ENCODE measurements at places on chromosomes 1 and 21.

- DNase-seq, result no peak
Observed at GRCh38 chr1:232876506-232877364, 71.5 kb downstream of the MAP10 start.

GRCh38 chr21:15098181-15098580 lies 33.4 kb upstream of the NRIP1 start:
- no peak for DNase-seq

GRCh38 chr1:227004796-227005195 lies 64.7 kb downstream of the COQ8A start:
- no peak for DNase-seq

DNA sequence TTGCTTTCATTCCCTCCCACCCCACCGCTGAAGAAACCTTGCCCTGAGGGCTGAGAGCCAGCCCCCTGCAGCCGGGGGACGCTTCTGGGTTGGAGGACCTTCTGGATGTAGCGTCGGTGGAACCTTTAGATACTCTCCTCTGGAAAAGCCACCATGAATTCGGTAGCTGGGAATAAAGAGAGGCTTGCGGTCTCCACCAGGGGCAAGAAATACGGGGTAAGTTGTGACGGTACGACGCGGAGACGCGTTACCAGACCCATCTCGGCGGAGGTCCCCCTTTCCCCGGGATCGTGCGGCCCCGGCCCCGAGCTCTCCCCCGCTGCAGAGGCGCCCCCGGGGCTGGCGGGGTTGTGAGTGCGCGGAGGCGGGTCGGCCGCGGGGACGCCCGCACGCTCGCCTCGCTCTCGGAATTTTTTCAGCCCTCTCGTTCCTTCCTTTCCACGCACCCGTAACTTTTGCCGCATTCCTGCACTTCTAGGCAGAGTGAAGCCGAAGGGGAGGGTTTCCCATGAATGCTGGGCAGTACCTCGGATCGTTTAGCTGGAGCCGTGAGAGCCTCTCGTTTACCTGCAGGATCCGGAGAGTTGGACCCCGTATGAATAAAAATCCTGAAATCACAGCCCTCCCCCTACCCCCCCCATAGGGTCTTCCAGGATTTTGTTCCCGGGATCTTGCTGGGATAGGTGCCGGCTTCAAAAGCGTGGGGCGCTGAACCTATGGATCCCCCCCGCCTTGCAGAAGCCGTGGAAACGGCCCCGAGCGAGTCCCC lies 671 bp downstream of the KIF26B start:
- no peak for DNase-seq

GRCh38 chr21:34112316-34113033 lies 39.1 kb downstream of the MRPS6 start:
- DNase-seq, result no peak

GRCh38 chr1:160407839-160408801 lies 7.8 kb downstream of the VANGL2 start:
- DNase-seq, result no peak

- DNase-seq, result no peak
Observed at GRCh38 chr1:241706967-241707366, 54.9 kb downstream of the WDR64 start.

DNA sequence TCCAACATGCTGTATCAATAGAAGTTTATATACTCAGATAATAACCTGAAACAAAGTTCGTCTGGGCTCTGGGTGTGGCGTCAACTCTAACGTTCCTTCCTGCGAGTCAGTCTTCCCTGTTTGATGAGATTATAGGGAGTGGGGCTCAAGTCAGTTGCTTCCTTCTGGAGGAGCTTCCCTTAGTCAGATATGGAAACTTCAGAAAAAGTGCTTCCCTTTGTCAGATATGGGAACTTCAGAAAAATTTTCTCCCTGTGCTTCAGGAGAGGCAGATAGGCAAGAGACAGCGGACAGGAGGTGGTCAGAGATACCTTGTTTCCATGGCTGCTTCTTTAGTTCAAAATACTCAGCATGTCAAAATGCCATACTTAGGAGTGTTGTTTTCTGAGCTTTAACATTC lies 51.1 kb upstream of the PRDX6 start:
- DNase-seq, result no peak

GRCh38 chr1:172826096-172826741 lies 167.3 kb downstream of the FASLG start:
- no peak for DNase-seq

DNA sequence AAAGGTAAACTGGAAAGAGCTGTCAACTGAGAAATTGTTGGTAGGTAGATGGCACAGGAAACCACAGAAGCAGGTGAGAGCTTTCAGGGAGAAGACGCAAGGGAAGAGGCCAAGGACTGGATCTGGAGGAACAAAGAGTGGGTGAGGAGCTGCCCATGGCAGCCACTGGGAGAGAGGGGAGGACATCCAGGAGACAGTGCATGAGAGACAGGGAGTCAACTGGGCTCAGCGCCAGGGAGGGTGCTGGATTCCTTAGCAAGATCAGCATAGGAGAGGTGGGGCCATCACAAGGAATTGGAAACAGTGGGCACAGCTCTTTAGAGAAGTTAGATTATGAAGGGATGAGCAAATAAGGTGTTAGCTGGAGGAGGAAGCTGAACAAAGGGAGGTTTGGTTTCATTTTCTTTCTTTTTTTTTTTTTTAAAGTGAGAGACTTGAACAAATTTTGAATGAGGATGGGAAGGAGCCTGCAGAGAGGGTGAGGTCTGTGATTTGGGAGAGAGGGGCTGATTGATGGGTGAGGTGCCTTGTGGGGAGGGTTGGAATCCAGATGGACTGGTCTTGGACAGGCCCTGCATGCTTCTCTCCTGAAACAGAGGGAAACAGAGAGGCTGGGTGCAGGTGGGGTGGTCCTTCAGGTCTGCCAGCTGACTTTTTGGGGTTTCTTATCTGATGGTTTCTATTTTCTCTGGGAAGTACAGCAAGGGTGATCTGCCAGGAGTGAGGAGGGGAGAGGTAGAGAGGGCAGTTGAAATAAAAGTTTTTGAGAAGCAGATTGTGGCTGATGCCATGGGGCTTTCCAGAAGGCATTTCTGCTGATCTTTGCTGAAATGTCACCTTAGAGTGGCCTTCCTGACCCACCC lies 5.4 kb downstream of the CYP4B1 start:
- DNase-seq, result no peak

- DNase-seq, result no peak
Observed at GRCh38 chr1:239840790-239841189, 250.9 kb upstream of the FMN2 start.

- no peak for DNase-seq
Observed at GRCh38 chr1:232423591-232423990, 206.3 kb downstream of the SIPA1L2 start.

GRCh38 chr1:54517496-54517895 lies 30.5 kb upstream of the ACOT11 start:
- no peak for DNase-seq

DNA sequence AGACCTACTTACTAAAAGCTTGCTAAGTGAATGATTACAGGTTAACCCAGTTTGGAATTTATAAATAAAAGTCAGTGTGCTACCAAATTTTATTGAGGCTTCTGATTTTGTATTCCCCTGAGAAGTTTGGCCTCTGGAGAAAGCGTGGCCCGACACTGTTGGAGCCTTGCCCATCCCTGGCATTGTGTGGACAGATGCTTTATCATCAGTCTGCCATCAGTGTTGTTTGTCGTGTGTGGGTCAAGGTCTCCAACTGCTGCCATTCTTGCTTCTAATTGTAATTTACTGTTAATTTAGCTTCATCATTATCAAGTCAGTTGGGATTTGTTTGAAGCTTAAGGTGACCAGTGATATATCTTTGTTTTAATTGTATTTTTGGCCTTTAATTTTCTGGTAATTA lies 62.0 kb upstream of the LPGAT1 start:
- DNase-seq, result no peak

- no peak for DNase-seq
Observed at GRCh38 chr1:182626527-182626926, 22.3 kb upstream of the RGS16 start.

DNA sequence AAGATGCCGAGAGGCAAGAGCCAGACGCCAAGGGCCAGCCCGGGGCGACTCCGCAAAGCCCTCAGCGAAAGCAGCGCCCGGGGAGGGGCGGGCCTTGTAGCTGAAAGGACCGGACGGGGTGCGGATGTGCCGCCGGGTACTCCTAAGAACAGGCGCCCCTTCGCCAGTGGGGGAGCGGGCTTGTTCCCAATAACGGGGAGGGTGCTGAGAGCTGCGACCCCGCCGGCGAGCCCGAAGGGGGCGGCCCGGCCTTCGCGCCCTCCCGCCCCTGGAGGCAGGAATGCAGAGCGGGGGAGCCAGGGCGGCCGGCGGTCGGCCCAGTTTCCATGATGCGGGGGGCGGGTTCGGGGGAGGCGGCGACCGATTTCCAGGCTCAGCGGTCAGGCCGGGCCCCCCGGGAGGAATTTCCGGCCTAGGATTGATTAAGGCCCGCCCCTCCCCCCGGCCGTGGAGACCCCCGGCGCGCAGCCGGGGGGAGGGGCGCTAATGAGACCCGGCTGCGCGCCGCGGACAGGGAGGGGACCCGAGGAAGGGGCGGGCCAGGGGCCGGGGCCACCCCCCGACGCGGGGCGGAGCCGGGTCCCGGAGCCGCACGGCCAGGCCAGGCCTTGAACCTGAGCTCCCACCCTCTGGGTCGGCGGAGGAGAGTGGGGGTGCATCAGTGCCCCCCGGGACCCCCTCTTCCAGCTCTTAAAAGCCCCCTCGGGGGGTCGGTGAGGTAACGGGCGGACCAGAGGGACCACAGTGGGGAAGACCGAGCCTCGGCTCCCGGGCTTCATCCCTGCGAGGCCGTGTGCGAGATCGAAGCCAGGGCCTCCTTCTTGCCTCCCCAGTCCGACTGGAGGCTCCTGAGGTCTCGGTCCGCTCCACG lies 898 bp upstream of the TMEM200B start:
- DNase-seq, result peak; percentile 69

- DNase-seq, result no peak
Observed at GRCh38 chr1:77465139-77465538, 183.3 kb downstream of the AK5 start.

DNA sequence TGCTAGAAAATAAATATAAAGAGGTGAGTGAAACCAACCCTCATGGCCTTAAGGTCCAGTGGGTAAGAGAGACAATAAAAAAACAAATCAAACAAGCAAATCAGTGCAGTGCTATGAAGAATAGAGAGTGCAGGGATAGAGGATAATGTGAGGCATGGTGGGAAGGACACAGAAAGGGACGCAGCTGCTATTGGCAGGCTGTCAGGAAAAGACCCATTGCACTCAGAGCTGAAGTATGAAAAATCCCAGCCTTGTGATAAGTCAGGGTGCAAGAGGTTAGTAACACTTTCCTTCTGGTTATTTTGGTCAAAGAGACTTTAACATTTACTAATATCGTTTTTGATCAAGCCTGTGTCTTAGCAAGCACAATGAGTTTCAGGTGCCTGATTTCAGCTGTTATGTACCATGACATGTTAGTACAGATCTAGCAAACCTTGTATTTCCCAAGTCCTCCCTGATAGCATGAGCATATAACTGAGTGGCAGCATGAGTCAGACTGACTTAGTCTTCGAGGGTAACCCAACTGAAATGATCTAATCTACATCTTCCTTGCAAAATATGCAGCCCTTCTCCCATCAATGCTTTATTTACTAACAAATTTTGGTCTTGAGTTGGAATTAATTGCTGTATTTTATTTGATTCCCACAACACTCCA lies 31.7 kb downstream of the CHML start:
- no peak for DNase-seq

- DNase-seq, result no peak
Observed at GRCh38 chr1:162182090-162182489, 112.6 kb downstream of the NOS1AP start.

GRCh38 chr1:159040893-159041724 lies 31.4 kb downstream of the IFI16 start:
- DNase-seq, result no peak

GRCh38 chr1:115183158-115183557 lies 93.9 kb upstream of the TSPAN2 start:
- DNase-seq, result no peak

GRCh38 chr21:41898998-41899397 lies 19.9 kb upstream of the PRDM15 start:
- no peak for DNase-seq

DNA sequence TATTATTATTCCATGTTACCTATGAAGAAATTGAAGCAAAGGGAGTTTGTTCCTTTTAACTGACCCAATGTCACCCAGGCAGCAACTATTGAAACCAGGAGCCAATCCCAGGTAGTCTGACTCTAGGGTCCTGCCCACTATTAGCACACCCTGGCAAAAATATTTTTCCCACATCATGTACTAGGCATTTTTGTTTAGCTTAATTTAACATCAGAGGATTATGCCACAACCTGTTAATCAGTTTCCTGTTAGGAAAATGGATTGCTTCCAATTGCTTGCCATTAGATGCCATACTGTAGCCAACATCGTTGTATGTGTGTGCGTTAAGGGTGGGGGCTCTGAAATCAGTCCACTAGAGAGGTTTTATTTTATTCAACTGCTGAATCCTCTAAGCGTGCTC lies 281.1 kb downstream of the DNM3 start:
- DNase-seq, result no peak

GRCh38 chr1:15918962-15919715 lies 56.8 kb downstream of the ZBTB17 start:
- peak; percentile 68 for DNase-seq

DNA sequence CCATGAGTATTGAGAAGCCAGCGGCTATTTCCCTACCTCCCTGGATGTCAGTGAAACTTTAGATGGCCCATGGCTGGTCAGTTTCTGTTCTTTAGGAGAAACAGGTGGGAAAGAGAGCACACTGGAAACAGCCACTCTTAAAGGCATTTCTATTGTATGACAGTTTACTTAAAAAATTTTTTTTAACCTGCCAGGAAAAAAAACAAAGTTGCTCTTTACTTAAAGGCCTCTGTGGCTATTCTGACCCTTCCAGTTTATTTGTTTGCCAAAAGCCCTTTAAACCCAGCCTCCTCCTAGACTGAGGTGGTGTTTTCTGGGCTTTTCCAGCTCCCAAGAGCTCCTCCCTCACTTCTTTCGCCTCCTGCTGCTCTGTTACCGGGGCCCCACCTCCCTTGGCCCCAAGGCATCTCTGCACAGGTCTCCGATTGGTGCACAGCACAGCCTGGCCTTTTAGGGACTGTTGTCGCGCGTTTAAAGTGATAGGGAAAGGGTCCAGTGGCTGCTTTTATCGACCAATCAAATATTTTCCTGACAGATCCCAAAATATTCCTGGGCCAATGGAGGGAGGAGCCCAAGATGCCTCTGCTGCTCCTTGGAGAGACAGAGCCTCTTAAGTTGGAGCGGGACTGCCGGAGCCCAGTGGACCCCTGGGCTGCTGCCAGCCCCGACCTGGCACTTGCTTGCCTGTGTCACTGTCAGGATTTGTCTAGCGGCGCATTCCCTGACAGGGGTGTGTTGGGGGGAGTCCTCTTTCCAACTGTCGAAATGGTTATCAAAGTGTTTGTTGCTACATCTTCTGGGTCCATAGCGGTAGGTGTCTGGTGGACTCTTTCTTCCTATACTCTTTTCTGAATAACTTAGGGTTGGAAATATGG lies at the start of gene SH3BGR:
Gene SH3BGR (plus strand): TSS at position 639 of the 875 bp plus-strand sequence. CDS start 127 bp downstream, at position 766.
- DNase-seq, result no peak

- no peak for DNase-seq
Observed at GRCh38 chr1:42852608-42852980, 6.2 kb downstream of the ZNF691 start.

All from stimulated activated naive CD4-positive, alpha-beta T cell treated with Interleukin-2 at 50 U/mL for 16 hours (primary cell).